ENCODE measurements at places on chromosomes 7 and 10.

- no peak for DNase-seq
Observed at GRCh38 chr7:37771342-37771741, 77.1 kb upstream of the NME8 start.

DNA sequence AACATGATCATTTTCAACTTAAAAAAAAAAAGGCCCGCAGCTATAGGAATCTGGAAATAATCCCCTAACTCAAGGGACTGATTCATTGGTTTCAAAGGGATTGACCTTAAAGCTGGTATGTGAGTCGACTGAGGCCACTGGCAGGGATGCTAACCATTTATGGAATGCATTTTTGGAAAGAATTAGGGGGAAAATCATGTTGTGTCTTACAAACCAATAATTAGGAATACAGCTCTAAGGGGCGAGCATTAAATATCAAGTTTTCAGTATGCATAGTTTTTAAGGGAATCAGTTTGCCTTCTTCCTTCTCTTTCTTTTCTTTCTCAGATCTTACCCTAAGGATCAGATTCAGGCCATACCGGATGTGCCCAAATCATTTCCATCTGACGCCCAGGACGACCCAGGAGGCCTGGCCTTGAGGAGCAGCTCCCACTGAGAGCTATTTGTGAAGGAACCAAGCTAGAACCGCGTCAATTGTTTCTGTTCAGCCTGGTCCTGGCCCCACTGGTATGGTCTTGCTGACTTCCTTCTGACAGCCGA is 48.7 kb downstream of the BPGM start:
- DNase-seq = no peak

DNA sequence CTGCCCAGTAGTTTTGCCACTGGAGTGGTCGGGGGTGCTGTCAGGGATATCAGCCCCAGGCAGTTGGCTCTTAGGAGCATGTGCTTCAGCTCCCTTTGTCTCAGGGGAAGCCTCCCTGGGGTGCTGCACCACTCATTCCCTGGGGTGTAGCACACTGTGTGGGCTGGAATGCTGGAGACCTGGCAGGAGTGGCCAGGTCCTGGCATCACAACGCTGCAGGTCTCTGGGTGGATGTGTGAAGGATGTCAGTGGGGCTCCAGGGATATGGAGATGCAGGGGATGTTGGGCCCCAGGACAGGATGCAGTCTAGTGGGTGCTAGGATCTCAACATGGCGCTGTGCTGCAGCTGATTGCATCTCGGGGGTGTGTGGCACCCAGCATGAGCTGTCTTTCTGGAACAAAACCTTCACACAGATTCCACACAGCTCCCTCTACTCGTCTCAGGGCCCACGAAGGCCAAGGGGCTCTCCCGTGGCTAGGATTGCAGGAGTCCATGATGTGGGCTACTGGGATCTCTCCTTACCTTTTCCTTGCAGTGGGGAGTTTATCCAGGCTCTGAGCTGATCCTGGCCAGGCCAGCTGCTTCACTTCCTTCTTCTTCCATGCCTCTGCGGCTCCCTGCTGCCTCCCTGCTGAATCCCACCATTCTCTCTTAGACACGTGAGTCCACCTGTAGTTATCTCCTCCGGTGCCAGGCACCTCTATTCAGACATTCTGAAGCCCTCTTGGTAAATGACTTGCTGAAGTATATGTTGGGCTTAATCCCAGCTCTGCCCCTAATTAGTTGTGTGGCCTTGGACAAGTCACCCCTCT is 295.1 kb downstream of the RPS24 start:
- no peak for DNase-seq

DNA sequence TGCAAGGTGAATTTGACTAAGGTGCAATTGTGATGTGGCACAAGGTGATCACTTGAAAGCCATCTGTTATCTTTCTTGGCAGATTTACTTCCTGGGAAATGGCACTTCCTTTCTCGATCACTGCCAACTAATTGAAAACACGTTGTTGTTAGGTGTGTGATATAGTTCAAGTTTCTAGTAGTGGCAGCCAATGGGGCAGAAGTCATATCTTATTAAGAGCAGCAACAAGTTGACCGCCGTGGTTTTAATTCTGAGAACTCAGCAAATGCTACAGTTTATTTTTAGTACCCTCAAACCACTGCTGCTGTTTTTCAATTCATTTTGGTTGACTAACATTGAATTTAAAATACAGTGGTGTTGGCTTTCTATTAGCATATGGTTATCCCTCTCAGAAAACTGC is 1.6 kb downstream of the CHN2 start:
- no peak for DNase-seq

DNA sequence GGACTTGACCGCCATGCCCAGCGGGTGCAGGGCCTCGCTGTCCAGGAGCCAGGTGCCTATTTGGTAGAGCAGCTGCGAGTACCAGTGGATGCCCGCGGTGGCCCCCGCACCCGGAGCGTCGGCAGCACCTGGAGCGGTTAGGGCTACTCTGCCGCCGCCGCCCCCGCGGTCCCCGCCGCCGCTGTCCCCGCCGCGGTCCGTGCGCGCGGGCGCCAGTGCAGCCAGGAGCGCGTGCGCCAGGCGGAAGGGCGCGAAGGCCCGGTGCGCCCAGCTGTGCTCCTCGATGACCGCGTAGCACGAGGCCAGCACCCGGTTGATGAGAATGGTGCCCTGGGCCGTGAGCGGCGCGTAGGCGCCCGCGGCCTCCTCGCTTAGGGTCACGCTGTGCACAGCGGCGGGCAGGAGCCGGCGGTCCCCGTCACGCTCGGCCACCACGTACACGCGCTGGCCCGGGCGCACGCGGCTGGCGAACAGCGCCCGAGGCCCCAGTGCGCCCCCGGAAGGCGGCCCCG is 9.3 kb downstream of the SHH start:
- no peak for DNase-seq

DNA sequence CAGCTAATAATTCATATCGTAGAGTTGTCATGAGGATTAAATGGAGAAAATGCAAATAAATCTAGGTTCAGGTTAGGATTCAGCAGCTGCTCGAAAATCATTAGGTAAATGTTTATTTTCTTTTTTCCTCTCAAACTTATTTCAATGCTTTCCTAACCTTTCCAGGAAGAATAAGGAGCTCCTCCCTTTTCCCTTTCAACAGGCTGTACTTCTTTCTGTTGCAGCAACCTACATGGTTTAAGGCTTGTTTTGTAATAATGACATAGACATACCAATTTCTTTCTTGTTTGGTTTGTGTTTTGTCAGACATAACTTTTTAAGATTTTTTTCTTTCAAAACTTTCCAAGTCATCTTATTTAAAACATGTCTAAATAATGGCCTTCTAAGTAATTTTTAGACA is 18.2 kb downstream of the GPR141 start:
- DNase-seq = no peak

GRCh38 chr7:519484-520390 is at the start of gene PDGFA:
PDGFA (minus strand) TSS chr7:519846; CDS start chr7:519001, 845 bp downstream.
- DNase-seq = no peak

DNA sequence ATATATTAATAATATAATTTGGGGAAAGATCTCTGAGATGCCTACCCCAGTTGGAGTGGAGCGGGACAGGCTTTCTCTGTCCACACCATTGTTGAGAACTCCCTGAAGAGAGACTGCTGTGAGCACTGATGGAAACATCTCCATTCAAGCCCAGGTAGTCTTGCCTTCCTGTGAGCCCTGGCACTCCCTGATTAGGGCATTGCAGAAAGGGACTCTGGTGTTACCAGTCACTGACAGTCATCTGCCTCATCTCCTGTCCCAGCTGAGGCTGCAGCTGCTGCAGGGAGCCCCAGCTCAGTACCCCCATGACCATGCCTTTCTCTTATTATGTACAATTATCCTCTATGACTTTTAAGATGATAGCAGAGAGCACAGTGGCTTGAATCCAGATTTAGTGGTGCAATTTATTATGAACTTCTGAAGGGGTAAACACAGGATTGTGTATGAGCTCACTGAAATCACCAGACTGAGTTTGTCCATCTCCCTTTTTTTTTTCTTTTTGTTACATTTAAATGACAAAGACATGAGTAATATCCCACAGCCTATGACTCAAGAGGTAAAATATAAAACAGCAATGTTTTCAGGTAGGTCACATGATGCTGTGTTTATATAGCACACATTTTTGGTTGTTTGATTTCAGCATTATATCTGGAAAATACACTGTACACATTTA is 236.9 kb downstream of the SLC25A13 start:
- DNase-seq = no peak

DNA sequence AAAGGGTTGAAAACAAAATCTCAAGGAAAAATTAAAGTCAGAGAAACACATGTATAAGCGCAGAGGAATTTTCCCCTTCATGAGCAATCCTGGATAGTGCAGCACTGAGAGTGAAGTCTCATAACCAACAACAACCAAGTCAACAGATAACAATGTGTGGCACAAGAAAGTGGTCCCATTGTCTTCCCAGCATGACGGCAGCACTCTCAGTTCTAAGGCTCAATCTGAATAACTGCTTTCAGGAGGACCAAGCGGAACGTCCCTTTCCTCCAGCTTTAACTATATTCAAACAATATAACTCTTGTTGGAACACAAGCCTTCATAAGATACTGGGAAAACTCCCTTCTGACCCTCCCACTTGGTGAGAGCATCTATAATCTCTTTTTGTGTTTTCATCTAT is 137.9 kb downstream of the RAPGEF5 start:
- DNase-seq = no peak

DNA sequence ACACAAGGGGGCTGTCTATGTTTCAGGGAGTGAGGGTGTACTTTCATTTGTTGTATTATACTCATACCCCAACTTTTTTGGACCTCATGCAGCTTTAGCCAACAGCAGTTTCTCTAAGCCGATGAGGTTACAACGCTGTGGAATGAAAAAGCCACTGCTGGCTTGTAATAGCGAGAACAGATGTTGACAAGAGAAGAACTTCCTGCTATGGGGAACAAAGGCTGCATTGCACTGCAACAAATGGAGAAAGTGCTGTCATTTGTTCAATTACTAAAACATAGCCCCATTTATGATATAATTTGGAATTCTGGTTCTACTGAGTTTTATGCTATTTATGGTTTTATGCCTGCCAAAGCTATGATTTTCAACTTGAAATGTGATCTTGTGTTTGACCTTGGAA is 104.2 kb upstream of the TMEM72 start:
- DNase-seq = no peak

- DNase-seq = no peak
Observed at GRCh38 chr7:112908086-112908485, 117.9 kb upstream of the TMEM168 start.

DNA sequence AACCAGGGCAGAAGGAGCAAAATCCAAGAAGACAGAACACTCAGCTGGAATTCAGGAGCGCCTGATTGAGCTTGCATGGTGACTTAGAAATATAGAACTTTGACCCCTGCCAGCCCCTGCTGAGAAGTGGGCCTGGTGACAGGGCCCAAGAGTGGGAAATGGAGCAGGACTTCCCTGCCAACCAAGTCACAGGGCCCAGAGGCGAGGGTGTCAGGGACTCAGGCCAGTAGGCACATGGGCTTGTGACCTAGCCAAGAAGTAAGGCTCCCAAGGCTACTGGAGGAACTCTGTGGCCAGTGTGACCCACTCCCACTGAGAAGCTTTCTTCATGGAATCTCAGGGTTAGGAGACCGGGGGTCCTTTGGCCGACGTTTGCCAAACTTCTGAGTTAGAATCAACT is 31.9 kb downstream of the LRRC20 start:
- no peak for DNase-seq

GRCh38 chr7:92155108-92155739 is 20.9 kb upstream of the CYP51A1 start:
- no peak for DNase-seq

GRCh38 chr7:39686261-39686924 is 63.0 kb downstream of the RALA start:
- no peak for DNase-seq

- DNase-seq = no peak
Observed at GRCh38 chr10:53256623-53257022, 484.0 kb upstream of the MBL2 start.

DNA sequence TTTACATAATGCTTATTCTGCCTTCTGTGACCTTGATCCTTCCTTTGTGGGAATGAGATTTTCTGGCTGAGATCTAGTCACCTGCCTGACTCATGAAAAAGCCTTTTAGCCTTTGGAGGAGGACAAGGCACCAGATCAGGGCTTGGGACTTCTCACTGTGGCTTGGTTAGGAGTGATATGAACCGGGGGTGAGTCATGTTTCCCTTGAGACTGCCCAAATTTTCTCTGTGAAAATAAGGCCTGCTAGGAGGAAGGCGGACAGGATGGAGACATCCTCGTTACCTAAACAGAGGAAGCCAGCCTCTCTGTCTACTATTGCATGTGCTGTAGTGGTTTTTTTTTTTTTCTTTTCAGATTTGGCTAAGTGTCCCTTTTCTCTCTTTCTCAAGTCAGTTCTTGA is 57.8 kb downstream of the EVX1 start:
- no peak for DNase-seq

- no peak for DNase-seq
Observed at GRCh38 chr10:22666287-22667092, 47.9 kb downstream of the PIP4K2A start.

- no peak for DNase-seq
Observed at GRCh38 chr10:13121500-13121854, 21.5 kb downstream of the OPTN start.

DNA sequence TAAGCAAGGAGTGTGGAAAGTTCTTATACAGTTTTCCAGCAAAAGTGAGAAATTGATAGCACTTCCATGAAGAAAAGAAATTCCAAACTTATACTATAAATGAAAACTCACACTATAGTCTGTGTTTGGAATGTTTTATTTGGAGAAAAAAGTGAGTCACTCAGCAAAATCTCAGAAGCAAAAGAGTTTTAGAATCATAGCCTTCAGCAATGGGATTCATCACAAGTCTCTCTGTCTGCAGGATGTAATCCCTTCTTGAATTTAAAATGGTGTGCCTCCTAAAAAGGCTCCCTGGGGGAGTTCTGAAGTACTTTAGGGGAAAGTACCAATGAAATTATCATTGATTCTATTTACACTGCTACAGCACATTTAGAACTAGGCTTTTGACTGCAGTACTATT is 756.4 kb downstream of the XPNPEP1 start:
- DNase-seq = no peak

GRCh38 chr7:124785994-124786393 is 20.4 kb upstream of the GPR37 start:
- no peak for DNase-seq

DNA sequence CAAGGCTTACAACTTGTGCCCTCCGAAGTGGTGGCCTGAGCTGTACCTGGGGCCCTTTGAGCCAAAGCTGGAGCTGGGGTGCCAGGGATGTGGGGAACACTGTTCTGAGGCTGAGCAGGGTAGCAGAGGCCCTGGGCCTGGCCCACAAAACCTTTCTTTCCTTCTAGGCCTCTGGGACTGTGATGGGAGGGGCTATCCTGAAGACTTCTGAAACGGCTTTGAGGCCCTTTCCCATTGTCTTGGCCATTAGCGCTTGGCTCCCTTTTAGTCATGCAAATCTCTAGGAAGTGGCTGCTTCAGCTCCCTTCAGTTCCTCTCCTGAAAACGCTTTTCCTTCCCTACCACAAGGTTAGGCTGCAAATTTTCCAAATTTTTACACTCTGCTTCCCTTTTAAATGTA is 16.8 kb upstream of the CRYGN start:
- DNase-seq = no peak

- no peak for DNase-seq
Observed at GRCh38 chr7:73850781-73851207, 8.5 kb upstream of the METTL27 start.

DNA sequence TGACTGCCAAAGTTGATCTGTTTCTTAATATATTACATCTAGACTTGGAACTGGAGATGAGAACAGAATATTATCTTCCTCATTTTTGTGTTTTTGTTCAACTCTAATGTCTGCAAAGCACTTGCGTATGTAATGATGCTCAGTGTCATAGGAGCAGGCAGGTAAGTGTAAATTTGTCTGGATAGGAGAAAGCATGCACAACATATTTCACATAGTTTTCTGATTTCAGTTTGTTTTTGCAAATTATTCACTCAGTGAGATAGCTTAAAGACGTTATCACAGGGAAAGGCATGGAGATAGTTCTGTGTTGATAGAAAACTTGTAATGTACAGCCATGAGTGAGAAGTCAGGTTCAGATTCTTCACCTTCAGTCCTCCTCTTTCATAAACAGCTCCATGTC is 84.8 kb downstream of the CFTR start:
- no peak for DNase-seq
